RPMI8226 (cell line): ENCODE measurements at places on chromosomes 11 and 22.

DNA sequence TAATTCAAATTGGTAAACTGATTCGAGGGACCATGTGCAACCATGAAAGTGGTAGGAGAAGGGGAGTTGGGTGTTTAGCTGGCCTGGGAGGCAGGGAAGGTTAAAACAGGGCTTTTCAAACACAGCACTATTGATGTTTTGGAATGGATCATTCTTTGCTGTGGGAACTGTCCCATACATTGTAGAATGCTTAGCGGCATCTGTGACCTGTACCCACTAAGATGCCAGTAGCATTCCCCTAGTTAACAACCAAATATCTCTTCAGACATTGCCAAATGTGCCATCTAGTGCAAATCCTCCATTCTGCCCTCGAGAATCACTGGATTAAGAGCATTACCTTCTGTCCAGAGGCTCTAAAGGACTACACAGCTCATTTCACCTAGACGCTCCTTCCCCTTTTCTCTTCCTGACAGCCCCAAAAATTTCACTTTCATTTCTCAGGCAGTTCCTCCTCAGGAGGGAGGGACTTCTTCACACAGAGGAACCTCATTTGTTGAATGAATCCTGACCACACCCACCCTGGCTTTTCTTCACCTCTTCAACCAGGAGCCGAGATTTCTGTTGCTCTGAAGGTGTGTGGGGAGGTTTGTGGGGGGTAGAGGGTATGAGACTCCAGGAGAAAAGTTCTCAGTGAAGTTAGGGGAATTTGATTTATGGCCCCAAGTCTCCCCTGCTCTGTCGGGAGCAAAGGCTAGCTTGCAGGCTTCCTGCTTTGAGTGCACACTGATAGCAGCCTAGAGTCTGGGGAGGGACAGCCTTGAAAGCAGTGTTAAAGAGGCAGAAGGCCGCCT lies at the start of gene TRIM34:
Gene TRIM34, plus strand, starts transcription at position 513 of the 791 bp plus-strand sequence. CDS start 7,331 bp downstream, outside the sequence.
- DNase-seq, result peak; percentile 80

DNA sequence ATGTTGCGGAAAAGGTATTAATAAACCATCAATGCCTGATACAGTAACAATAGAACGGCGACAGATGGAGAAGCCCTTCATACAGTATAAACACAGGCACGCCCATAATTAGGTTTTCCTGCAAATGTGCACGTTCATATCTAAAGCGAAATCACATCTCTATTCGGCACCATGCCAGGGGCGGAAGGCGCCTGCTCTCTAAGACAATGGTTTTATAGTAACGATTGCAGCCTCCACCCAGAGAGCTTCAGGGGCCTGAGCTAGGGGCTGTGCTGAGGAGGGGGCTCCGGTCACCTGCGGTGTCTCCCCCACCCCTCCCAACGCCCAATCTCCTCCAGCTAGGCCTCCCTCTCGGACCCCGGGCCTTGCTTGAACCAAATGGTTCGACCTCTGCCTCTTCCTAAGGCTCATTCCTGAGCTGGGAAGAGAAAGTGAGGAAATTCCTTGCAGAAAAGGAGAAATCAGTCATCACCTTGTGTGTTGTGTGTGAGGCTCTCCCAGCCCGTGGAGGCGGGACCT lies 9.6 kb downstream of the KRTAP5-5 start:
- DNase-seq, result no peak

- no peak for DNase-seq
Observed at GRCh38 chr22:23149743-23150238, 4.5 kb downstream of the RAB36 start.

DNA sequence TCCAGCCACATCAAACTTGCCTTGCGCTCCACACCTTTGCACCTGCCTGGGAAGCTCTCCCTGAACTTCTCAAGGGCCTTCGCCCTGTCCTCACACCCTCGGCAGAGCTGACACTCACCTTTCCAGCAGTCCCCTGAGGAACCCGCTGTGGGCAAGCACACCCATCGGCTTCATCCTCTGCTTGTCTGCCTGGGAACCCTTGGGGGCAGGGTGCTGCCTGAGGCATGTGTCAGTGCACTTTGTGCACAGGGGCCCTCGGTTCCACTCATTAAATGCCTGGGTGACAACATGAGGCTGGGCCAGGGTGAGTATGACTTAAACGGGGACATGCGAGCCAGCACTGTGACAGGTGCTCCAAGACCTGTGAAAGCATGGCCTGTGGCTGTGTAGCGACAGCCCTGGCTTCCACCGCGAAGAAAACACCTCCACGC lies 2.6 kb upstream of the LRFN4 start:
- no peak for DNase-seq

- no peak for DNase-seq
Observed at GRCh38 chr22:32396255-32396654, 15.8 kb downstream of the RTCB start.

GRCh38 chr22:49512487-49513165 lies 315.0 kb downstream of the BRD1 start:
- DNase-seq, result no peak

- DNase-seq, result peak; percentile 52
Observed at GRCh38 chr11:125874556-125875124, 12.8 kb upstream of the HYLS1 start.

GRCh38 chr22:46502440-46503175 lies 34.8 kb downstream of the CELSR1 start:
- DNase-seq, result no peak

DNA sequence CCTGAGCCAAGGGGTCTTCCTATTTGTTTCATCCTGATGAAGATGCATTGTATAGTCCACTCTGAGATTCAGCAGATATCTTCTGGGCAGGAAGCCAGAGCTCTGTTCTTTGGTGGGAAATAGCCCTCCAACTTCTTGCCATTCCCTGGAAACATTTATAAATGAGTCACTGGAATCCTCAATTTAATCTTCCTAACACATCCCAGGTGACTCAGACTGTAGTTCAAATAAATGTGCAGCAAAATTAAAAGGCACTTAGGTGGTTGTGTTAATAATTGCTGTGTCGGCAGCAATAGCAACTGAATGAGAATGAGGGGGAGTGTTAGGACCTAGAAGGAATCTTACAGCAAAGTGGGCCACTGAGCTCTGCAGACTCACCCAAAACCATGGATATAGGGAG lies 108.6 kb downstream of the INSC start:
- no peak for DNase-seq

GRCh38 chr11:114027391-114027790 lies 32.1 kb upstream of the ZBTB16 start:
- DNase-seq, result no peak

DNA sequence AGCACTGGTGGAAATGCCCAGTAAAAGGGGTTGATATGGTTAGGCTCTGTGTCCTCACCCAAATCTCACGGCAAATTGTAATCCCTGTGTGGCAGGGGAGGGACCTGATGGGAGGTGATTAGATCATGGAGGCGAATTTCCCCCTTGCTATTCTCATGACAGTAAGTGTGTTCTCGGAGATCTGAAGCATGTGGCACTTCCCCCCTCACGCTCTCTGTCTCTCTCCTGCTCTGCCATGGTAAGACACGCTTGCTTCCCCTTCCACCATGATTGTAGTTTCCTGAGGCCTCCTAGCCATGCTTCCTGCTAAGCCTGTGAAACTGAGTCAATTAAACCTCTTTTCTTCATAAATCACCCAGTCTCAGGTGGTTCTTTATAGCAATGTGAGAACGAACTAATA lies 37.4 kb downstream of the PACSIN2 start:
- DNase-seq, result no peak

- no peak for DNase-seq
Observed at GRCh38 chr22:49017482-49018329, 810.0 kb downstream of the BRD1 start.

GRCh38 chr11:4039011-4039410 lies 55.6 kb upstream of the RRM1 start:
- DNase-seq, result no peak

- DNase-seq, result no peak
Observed at GRCh38 chr11:12089473-12089872, 20.9 kb upstream of the MICAL2 start.

GRCh38 chr22:26800858-26801257 lies 143.5 kb downstream of the MIAT start:
- no peak for DNase-seq

DNA sequence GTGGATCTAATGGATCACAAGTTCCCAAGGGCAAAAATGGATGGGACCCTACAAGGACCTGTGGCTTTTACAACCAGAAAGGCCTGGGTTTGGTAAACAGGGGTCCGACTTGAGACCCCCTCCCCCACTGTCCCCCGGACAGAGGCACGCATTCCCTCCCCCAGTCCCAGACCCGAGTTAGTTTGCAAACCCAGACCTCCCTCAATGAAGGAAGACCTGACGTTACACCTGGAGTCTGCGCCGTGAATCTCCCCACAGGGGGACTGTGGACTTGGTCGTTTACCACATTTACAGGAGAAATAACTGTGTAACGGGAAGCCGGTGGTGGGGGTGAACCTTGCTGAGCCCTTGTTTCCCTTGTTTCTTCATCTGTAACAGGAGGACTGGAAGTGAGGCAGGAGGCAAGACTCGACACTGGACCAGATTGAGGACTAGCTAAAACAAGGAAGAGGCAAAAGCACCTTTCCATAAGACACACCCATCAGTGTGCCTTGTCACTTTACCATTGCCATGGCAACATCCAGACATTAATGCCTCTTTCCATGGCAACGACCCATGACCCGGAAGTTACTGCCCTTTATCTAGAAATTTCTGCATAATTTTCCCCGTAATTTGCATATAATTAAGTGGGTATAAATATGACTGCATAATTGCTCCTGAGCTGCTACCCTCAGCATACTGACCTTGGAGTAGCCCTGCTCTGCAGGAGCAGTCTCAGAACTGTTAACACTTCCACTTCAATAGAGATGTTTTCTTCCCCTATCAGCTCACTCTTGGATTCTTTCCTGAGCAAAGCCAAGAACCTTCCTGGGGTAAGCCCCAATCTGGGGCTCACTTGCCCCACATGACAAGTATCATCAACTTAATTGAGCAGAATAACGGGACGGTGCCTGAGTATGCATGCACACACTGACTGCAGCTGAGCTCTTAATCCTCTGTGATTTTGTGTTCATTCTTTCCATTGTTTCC lies 25.4 kb downstream of the PDGFB start:
- no peak for DNase-seq

- no peak for DNase-seq
Observed at GRCh38 chr11:101127197-101127698, 2.4 kb downstream of the PGR start.

DNA sequence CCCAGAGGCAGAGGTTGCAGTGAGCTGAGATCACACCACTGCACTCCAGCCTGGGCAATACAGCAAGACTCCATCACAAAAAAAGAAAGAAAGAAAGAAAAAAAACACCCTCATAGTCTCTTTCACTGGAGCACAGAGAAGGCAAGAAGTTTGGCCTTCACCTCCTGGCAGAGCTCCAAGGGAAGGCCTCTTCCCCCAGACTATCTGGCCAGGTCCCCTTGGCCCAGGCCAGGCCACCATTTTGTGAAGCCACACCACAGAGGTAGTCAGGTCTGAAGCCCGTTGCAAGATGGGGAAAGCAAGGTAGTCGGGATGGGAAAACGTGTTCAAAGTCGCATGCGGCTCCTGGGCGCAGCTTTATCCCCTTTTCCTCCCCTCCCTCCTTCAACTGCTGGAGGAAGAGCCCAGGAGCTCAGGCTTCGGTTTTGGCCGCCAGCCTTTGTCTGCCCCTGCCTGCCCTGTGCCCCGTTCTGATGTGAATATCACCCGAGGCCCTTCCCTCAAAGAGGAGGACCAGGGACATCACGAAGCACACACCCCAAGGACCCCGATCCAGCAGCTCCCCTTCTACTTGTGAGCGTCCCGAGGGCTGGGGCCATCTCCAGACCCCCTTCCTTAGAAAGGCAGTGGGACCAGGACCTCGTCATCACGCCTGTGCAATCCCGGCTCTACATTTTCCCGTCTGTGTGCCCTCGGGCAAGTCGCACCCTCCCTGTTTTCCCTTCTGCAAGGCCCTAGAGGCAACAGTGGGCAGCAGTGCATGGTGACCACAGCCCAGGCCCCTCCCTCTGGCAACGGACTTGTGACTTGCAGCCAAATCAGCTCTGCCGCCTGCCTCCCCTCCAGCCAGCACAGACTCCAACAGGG lies 17.7 kb downstream of the CABP7 start:
- no peak for DNase-seq

GRCh38 chr11:6608011-6608410 lies 4.0 kb downstream of the TAF10 start:
- DNase-seq, result no peak

- no peak for DNase-seq
Observed at GRCh38 chr11:123437236-123437979, 7.3 kb downstream of the GRAMD1B start.

DNA sequence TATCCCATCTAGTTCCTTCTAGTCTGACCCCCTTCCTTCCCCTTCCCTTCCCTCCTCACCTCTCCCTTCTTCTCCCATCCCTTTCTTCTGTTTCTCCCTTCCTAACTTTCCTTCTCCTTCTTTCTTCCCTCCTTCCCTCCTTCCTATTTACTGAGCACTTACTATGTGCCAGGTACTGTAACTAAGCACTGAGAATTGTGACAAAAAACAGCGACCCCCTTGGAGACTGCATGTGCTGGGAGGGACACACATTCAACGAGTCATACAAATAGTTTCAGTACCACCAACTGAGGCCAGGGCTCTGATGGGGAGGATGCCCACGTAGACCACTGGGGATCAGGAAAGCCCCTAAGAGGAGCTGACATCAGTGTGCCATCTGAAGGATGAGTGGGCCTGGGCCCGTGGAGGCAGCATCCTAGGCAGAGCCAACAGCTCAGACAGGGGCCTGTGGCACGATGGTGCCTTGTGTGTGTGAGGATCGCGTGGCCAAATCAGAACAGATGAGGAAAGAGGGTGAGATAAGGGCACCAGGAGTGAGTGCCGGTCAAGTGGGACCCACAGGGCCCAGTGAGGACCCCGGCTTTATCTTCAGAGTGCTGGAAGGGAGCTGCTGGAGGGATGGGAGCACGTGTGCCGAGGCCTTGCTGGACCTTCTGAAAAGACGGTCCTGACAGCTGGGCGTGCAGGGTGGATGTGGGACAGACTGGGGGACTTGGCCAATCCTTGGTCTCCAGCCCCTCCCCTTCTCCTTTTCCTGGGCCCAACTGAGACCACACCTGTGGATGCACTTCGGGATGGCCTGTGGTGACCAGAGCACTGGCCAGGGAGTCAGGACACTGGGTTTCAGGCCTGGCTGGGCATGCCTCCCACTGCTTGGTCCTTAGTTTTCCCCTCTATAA lies 38.4 kb upstream of the CRYBB3 start:
- no peak for DNase-seq

- DNase-seq, result peak; percentile 83
Observed at GRCh38 chr22:43262990-43263644, 76.2 kb upstream of the TTLL12 start.

DNA sequence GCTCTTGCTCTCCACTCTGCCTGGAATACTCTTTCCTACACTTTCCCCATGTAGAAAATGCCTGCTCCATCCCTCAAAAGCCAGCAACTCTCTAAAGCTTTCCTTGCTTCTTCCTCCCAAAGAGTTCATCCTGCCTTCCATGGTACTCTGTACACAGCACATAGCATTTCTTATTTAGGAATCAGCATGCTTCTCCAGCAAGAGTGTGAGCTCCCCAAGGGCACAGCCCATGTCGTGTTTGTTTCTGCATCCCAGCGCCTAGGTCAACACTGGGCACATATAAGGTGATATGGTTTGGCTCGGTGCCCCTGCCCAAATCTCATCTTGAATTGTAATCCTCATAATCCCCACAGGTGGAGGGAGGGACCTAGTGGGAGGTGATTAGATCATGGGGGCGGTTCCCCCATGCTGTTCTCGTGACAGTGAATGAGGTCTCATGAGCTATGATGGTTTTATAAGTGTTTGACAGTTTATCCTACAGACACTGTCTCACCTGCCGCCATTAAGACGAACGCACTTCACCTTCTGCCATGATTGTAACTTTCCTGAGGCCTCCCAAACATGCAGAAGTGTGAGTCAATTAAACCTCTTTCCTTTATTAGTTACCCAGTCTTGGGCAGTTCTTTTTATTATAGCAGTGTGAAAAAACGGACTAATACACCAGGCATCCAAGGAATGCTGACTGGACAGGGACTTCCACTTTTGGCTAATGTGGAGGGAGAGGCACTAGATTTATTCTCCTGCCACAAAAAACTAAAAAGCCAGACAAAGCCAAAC lies 8.2 kb downstream of the VPS37C start:
- DNase-seq, result no peak
